Activated CD4-positive, alpha-beta T cell treated with anti-CD3 and anti-CD28 coated beads, Interleukin-2, amount 10 ng/mL, durations not matched to agents 24 days and 14 days (primary cell): ENCODE measurements at places on chromosomes 7 and 10.

GRCh38 chr7:114660126-114660486 is 245.5 kb downstream of the FOXP2 start:
- H3K27me3 ChIP-seq: peaks cover 4% of the 10 kb centered on the region
- no peak overlapping the region for H3K27ac ChIP-seq
- no peak for DNase-seq
- no peak overlapping the region for H3K4me3 ChIP-seq
- H3K36me3 ChIP-seq: no peaks in the 10 kb centered on the region

GRCh38 chr7:17526621-17527020 is 228.2 kb downstream of the AHR start:
- H3K27me3 ChIP-seq: peaks cover 3% of the 10 kb centered on the region
- H3K4me3 ChIP-seq: no peak overlapping the region
- H3K36me3 ChIP-seq: no peaks in the 10 kb centered on the region
- no peak for DNase-seq

- no peaks in the 10 kb centered on the region for H3K36me3 ChIP-seq
- no peaks in the 10 kb centered on the region for H3K27me3 ChIP-seq
- H3K4me1 ChIP-seq: no peaks in the 10 kb centered on the region
- H3K27ac ChIP-seq: no peak overlapping the region
- no peak overlapping the region for H3K4me3 ChIP-seq
- DNase-seq: no peak
These were observed 1012.4 kb upstream of the C7orf33 start for GRCh38 chr7:147578196-147578595.

DNA sequence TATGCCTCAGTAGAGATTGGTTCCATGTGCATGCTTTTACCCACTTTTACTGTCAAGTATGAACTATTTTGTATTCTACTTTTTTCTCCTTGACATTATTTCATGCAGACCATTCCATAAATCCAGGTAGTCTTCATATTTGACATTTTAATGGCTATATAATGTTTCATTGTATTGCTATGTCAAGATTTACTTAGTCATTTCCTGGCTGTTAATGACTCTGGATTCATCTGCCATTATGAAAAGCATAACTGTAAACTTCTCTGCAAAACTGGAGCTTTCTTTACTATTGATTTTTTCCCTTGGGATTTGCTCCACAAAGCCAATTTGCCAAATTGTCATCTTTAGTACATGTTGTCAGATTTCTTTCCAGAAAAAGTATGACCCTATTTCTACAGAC is 6.8 kb upstream of the MSRB2 start:
- no peaks in the 10 kb centered on the region for H3K4me1 ChIP-seq
- DNase-seq: no peak
- H3K27me3 ChIP-seq: peaks cover 34% of the 10 kb centered on the region
- H3K4me3 ChIP-seq: no peak overlapping the region

GRCh38 chr7:26292768-26293560 is 1.3 kb downstream of the SNX10 start:
- H3K27me3 ChIP-seq: peaks cover 2% of the 10 kb centered on the region
- peaks cover 33% of the 10 kb centered on the region for H3K4me1 ChIP-seq
- peak; percentile 66 for DNase-seq
- H3K4me3 ChIP-seq: peak overlapping the region; percentile 98

DNA sequence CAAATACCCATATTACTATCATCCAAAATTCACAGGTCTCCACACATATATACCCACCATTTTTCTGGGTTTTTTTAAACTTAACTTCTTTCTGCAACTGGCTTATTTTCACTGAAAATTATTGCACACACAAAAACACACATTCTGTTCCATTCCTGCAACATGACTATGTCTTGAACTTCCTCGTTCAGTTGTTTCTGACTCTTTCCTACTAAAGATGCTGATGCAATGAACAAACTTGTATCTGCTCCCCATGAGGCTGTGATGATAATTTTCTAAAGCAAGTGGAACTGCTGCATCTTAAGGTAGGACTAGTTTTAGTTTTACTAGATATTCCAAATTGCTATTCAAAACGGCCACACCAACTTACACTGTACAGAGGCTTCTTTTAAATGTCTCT is 77.7 kb downstream of the OSBPL3 start:
- H3K36me3 ChIP-seq: peaks cover 18% of the 10 kb centered on the region
- no peak for DNase-seq
- no peaks in the 10 kb centered on the region for H3K27me3 ChIP-seq

GRCh38 chr10:104049504-104050250 is 36.0 kb downstream of the COL17A1 start:
- peaks cover 5% of the 10 kb centered on the region for H3K27me3 ChIP-seq
- no peak for DNase-seq
- peaks cover 2% of the 10 kb centered on the region for H3K4me1 ChIP-seq
- no peaks in the 10 kb centered on the region for H3K36me3 ChIP-seq
- H3K27ac ChIP-seq: no peak overlapping the region

DNA sequence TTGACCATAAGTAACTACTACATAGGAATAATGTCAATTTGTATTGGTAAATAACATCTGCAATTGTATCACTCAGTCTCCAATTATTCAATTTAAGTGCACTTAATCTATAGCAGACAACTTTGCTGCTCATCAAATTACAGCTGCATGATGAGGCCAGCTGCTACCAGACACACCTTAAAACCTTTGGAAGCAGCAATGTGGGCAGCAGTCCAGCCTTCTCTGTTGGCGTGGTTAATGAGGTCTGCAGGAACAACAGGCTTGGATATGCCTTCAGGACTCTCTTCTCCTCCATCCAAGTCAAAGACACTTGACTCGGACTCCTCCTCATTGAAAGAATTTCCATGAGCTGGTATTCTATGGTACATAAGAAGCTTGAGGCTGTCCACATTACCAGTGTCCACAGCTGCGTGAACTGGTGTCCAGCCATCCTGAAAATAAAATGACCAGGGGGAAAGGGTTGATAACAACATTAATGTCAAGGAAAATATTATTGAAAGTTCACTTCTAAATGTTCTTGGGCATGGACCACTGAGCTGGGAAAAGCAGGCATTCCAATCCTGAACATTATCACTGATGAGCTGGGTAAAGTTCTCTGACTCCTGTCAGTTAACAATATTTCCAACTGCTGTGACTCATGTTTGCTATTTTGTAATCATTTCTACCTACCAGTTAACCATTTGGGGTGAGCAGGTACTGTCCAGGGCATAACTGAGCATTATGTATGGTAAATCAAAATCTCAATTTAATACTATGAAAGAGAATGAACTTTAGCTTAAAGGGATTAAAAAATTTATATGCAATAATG is 95.7 kb downstream of the CTTNBP2 start:
- no peaks in the 10 kb centered on the region for H3K27me3 ChIP-seq
- H3K4me3 ChIP-seq: no peak overlapping the region
- no peaks in the 10 kb centered on the region for H3K36me3 ChIP-seq
- no peak overlapping the region for H3K27ac ChIP-seq
- H3K4me1 ChIP-seq: no peaks in the 10 kb centered on the region
- DNase-seq: no peak

DNA sequence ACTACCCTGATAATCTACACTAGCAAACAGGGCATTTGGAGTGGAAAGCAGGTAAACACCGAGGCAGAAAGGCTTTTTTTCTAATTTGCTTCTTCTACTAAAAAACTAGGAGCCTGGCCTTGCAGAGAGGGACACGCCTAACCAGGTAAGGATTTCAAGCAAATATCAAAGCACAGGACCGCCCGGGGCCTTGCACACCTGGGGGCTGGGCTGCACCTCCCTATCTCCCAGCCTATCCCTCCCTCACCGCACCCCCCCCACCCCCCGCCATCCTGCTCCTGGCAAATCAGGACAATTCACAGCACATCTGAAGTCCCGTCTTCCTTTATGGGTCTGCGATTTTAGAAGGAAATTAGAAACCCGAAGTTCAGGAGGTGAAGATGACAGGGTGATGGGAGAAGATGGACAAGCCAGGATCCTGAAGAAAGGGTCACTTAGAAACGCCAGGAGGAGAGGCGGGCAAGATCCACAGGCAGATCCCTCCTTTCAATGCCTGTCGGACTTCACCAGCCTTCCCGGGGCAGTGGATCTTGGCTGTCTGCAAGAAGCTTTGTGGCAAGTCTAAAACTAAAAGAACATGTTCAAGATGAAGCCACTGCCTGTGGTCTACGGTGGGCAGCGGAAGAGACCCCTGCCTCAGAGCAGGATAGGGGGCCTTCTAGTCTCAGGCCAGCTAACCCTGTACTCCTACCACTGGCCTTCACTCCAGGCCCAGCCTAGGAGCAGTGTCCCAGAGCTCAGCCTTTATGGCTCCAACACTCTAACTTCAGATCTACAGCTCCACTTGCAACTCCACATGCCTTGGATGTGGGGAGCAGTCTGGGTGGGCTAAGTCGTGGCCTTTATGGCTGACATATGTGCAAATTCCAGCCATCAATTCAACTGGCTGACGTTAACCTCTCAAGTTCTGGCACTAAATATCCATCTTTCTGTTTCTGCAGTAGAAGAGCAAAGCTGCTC is 43.9 kb downstream of the TNS3 start:
- H3K36me3 ChIP-seq: no peaks in the 10 kb centered on the region
- DNase-seq: no peak
- no peak overlapping the region for H3K27ac ChIP-seq

- H3K4me1 ChIP-seq: peaks cover 87% of the 10 kb centered on the region
- peak overlapping the region; percentile 88 for H3K27ac ChIP-seq
- peak; percentile 87 for DNase-seq
- no peaks in the 10 kb centered on the region for H3K27me3 ChIP-seq
- peak overlapping the region; percentile 79 for H3K4me3 ChIP-seq
These were observed 12.7 kb downstream of the IKZF1 start for GRCh38 chr7:50317221-50317678.

DNA sequence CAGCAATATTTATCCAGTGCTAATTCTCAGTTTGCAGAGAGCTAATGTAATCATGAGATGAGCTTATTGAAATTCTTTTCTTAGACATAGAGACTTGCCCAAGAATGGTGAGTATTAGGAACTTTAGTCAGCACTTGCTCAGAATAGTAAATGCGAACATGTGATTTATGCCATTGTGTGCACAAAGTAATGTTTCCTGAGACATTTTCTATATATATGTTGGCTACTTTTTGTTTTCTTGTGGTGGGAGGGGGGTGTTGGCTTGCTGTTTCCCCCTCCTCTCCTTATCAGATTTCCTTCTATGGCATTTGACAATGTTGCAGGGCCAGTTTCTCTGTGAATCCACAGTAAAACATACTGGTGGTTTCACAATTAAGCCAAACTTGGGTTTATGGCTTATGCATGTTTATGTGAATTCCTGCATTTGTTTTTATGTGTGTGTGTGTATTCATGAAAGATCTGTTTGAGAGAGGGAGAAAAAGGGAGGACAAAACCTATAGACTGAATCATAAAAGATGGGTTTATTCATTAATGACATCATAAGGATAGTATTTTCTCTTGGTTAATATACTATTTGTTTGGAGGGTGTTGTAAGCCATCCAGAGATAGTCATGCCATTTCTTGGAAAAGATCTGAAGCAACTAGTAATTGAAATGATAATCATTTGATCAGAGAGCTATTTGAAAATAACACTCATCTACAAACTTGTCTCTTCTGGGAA is 36.3 kb downstream of the ARID5B start:
- peak overlapping the region; percentile 92 for H3K27ac ChIP-seq
- H3K27me3 ChIP-seq: no peaks in the 10 kb centered on the region
- peaks cover 75% of the 10 kb centered on the region for H3K4me1 ChIP-seq
- DNase-seq: peak; percentile 70
- H3K4me3 ChIP-seq: peak overlapping the region; percentile 55

- DNase-seq: no peak
- peak overlapping the region; percentile 92 for H3K4me3 ChIP-seq
- peaks cover 38% of the 10 kb centered on the region for H3K4me1 ChIP-seq
- H3K27me3 ChIP-seq: no peaks in the 10 kb centered on the region
- H3K27ac ChIP-seq: peak overlapping the region; percentile 100
These were observed 365 bp downstream of the YME1L1 start for GRCh38 chr10:27153845-27154193.

GRCh38 chr7:148701414-148701813 is 2.7 kb downstream of the CUL1 start:
- no peaks in the 10 kb centered on the region for H3K27me3 ChIP-seq
- H3K36me3 ChIP-seq: peaks cover 16% of the 10 kb centered on the region
- no peak for DNase-seq
- H3K4me3 ChIP-seq: peak overlapping the region; percentile 92

GRCh38 chr10:111175787-111176186 is 99.0 kb downstream of the ADRA2A start:
- no peak overlapping the region for H3K4me3 ChIP-seq
- no peaks in the 10 kb centered on the region for H3K36me3 ChIP-seq
- H3K27me3 ChIP-seq: peaks cover 20% of the 10 kb centered on the region

GRCh38 chr10:119125942-119126341 is 22.0 kb downstream of the DENND10 start:
- no peak for DNase-seq
- H3K27ac ChIP-seq: no peak overlapping the region
- no peak overlapping the region for H3K4me3 ChIP-seq

DNA sequence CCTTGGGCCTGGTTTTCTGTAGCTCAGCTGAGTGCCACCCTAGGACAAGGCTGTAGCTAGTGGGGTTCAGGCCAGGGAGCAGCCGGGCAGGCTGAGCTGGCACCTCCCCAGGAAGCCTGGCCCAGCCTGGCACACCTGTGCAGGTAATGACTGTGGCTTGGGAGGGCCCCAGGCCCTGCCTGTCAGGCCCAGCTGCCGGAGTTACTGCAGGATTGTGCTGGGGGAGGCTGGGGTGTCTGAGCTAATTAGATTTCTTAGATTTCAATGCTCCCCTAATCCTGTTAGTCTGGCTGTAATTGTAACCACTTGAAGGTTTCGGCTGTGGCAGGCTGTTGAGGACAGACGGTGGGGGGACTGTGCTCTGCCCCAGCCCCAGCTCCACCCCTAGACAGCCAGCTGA is 6.0 kb downstream of the ZMIZ1 start:
- no peak for DNase-seq
- peaks cover 21% of the 10 kb centered on the region for H3K27me3 ChIP-seq
- peaks cover 20% of the 10 kb centered on the region for H3K4me1 ChIP-seq
- peaks cover 3% of the 10 kb centered on the region for H3K36me3 ChIP-seq
- no peak overlapping the region for H3K4me3 ChIP-seq
- no peak overlapping the region for H3K27ac ChIP-seq

DNA sequence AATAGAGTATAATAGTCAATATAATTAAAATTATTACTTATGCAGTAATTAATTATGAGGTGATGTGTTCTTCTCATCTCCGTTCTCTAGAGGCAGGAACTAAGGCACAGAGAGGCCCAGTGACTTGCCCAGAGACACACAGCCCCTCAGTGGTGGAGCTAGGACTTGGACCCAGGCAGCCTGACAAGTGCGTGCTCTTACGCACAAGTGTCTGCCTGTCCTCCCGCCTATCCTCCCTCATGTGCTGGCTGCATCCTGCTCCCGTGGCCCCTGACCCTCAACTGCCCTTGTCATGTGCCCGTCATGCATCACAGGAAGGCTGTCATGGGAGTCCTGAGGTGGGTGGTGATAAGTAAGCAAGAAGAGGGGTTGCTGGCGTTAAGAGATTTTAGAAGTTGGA is 14.3 kb downstream of the IL2RA start:
- peak; percentile 57 for DNase-seq
- no peaks in the 10 kb centered on the region for H3K27me3 ChIP-seq
- H3K4me3 ChIP-seq: peak overlapping the region; percentile 81
- peaks cover 83% of the 10 kb centered on the region for H3K4me1 ChIP-seq

DNA sequence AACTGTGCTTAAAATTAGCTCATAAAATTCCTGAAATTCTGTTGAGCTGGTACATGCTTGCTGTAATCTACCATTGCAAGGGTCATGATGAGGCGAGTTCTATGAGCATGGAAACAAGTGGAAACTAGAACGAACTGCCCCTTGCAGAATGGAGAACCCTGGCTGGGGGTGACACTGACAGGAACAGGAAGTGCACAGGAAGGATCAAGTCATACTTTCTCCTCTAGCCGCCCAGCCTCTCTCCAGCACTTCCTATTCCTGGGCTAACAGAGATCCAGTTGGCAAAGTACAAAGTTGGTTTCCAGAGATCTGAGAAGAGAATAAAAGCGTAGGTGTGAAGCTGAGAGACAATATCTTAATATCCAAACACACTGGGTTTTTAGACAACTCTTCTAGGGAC is 414.2 kb upstream of the PODXL start:
- no peaks in the 10 kb centered on the region for H3K4me1 ChIP-seq
- H3K27ac ChIP-seq: no peak overlapping the region
- no peak overlapping the region for H3K4me3 ChIP-seq
- no peaks in the 10 kb centered on the region for H3K36me3 ChIP-seq
- no peak for DNase-seq
